ENCODE measurements at places on chromosomes 6 and 20. TPM values are rescaled to one million over a fixed set of nuclear protein-coding genes. Genes with fewer than 3 reads are reported as not detected.

- DNase-seq: no peak
These were observed 32.3 kb upstream of the CNKSR3 start for GRCh38 chr6:154542747-154543146.

DNA sequence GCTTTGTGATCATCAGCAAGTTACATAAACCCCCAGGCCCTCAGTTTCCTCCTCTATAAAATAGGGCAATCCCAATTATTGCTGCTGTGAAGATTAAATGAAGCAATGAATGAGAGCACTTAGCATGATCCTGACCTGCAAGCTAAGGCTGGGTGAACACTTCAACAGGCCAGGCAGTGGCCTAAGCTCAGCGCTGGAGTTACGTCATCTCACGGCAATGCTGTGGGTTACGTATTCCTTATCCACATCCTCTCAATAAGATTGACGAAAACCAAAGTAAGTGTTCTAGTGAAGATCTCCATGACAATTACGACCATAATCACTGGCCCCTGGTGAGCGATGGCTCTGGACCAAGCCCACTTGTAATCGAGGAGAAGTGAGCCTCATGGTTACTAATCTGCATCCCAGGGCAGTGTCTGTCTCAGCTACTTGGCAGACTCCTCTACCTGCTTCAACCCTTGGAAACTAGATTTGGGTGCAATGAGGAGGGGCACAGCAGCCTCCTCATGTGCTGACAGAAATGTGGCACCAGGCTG, 274.1 kb upstream of the ARID1B start:
- DNase-seq: no peak

GRCh38 chr6:21098134-21098533, 495.4 kb upstream of the SOX4 start:
- no peak for DNase-seq

HLA-G gene
- 0.32 TPM for total RNA-seq

OVOL2 gene
- total RNA-seq: not detected

All from SK-MEL-5 (cell line).